Suppressor macrophage (primary cell): ENCODE measurements at places on chromosomes 5 and 9.

DNA sequence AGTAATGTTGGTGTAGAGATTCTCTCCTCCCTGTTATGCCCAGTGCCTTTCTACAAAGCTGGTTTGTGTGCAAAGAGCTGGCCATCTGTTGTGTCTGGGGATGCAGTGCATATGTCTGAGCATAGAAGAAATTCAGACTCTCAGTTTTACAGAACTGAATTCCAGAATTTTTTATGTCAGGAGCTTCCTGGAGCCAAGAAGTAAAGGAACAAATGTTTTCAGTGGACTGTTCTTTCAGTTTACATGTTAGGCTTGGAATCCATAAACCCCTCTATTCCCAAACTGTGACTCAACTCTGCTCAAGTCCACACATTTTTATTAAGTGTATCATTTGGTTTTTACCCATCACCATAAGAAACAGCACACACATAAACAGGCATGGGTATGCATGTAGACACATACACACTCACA, 366.0 kb downstream of the BRINP1 start:
- no peak for DNase-seq

- no peak for DNase-seq
These were observed 100.9 kb downstream of the BOD1 start for GRCh38 chr5:173515526-173515925.

DNA sequence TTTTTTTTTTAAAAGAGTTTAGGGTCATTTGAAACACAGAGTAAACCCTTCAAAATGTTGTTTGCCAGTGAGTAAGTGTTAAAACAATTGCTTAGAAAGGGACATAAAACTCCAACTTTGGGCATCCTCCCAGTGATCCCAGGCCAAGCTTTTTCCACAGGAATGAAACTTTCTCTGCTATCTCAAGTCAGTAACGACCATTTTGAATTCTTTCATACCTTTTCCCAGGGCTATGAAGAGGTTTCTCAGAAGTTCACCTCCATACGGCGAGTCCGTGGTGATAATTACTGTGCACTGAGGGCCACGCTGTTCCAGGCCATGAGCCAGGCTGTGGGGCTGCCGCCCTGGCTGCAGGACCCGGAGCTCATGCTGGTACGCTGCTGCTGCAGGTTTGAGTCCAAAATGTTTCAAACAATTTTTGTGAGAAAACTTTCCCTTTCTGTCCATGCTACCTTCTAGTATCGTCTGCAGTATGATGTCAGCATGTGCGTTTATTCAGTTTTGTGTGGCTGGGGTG, 16.8 kb downstream of the OTULIN start:
- no peak for DNase-seq

GRCh38 chr9:79858508-79858907, 286.7 kb downstream of the TLE4 start:
- peak; percentile 70 for DNase-seq

DNA sequence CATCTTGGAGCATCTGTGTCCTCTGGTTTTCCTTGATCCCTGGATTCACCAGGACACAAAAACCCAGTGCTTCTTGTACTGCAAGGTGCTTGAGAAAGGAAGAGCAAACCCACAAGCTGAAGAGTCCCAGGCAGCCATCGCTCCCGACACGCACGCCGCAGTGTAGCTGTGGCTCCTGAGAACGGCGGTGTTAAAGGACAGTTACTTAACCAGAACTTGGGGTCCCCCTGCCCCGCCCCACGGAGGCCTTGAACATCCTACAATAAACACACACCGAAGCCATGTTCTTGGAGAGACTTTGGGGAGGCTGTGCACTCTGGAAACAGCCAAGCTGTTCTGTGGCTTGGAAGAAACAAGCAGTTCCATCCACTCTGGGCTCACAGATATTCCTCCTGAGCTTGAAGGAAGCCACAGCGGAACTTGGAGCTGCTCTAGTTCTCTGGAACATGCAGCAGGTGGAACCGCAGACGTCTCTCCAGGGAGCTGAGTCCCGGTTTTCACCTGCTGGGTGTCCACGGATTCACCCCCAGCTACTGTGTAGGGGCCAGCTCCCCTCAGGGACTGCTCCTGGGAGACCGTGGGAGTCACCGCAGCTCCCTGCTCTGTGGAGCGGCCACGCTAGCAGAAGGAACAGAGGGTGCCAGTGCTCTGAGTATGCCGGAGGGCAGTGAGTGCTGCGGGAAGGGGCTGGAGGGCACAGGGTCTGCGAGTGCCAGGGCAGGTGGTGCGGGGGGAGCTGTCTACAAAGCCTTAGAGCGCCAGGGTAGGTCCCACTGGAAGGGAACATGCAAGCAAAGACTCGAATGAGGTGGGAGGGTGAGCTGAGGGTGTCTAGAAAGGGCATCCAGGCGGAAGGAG, 107.3 kb downstream of the ADAMTS2 start:
- no peak for DNase-seq

DNA sequence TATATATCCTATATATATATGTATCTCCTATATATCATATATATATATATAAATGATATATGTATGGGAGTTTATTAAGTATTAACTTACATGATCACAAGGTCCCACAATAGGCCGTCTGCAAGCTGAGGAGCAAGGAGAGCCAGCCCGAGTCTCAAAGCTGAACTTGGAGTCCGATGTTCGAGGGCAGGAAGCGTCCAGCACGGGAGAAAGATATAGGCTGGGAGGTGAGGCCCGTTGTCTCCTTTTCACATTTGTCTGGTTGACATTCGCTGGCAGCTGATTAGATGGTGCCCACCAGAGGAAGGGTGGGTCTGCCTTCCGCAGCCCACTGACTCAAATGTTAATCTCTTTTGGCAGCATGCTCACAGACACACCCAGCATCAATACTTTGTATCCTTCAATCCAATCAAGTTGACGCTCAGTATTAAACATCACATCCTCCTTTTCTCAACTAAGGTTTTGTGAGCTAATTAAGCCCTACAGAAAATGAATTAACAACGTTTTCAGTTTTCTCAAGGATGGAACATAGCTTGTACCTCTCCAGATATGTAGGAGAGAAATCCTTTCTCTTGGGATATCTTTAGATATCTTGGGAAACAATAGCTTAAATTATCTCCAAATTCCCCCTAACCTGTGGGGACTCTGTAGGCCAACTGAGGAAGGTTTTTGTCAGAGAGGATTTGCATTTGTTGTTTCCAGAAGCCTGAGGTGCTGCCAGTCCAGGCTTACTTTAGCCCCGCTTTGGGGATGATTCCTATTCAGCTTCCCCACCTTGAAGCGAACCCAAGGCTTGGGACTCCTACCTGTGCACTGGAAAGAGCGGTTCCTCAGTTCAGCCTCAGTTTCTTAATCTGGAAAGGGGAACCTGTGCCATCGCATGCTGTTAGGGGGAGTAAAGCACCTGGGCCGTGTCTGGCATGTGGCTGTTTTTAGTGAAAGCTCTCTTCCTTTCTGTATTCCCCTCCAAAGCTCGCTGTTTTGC, 163.2 kb downstream of the CACNA1B start:
- no peak for DNase-seq

GRCh38 chr9:115013998-115014397, 83.6 kb upstream of the TNFSF8 start:
- peak; percentile 90 for DNase-seq

- no peak for DNase-seq
These were observed 31.2 kb downstream of the NIPSNAP3B start for GRCh38 chr9:104795082-104795481.

- no peak for DNase-seq
These were observed 7.6 kb downstream of the LRSAM1 start for GRCh38 chr9:127458921-127459320.

GRCh38 chr9:92761686-92762085, 2.9 kb downstream of the BICD2 start:
- DNase-seq = no peak

GRCh38 chr9:3852545-3852944, 326.7 kb upstream of the RFX3 start:
- no peak for DNase-seq

GRCh38 chr5:32076699-32077695, 97.1 kb downstream of the GOLPH3 start:
- DNase-seq = peak; percentile 73
